Fibroblast of skin of scalp (primary cell): ENCODE measurements at places on chromosomes 12 and 14.
A peak's percentile ranks its signal among the peaks of the same experiment; 100 is the strongest.

DNA sequence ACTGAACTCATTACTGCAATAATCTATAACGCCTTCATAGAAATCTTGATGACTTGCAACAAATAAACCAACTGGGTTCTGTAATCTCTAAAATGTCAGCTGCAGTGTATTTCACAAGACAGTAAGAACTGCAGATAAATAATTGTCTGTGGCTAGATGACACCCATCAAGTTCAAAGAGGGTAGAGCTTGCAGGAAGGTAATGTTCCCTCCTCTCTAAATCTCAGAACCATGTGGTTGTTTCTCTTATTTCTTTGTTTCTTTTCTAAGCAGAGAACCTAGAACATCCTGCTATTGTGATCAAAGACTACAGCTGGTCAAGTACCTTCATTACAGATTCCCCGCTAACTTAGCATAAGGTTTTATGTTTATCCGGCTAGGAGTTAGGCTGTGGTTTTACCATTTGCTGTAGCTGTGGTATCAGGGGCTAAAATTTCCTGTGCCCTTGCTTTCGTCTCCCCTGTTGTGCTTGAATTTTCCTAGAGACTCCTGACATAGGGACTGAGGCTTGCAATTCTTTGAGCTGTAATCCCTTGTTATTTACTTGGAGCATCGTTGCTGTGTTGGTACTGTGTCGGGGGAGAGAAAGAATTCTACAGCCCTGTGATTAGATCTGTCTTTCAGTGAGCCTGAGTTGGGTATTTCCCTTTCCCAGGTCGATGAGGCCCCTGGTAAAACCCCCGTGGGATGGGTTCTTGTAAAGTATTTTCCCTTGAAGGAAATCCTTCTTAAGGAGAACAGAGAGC, 253.1 kb upstream of the BTG1 start:
- no peak for DNase-seq

DNA sequence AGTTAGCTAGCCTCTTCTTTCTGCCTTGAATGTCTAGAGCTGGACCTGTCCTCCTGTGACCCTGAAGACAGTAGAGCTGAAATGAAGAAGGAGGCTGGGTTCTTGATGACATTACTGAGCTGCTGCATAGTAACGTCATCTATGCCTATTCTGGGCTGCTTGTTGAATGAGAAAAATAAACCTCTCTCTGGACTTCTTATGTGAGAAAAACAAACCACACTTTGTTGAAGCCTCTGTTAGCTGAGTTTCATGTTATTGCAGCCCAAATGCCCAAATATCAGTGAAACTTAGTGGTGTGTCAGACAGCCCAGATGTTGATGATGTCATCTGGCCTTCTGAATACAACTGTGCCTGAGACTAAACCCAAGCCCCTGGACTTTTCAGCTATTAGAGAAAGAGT, 67.0 kb upstream of the MAX start:
- DNase-seq = peak; percentile 51

- no peak for DNase-seq
These were observed 101.2 kb upstream of the EIF5 start for GRCh38 chr14:103232831-103233319.

GRCh38 chr14:66359500-66359899, 126.7 kb upstream of the CCDC196 start:
- DNase-seq = peak; percentile 63

DNA sequence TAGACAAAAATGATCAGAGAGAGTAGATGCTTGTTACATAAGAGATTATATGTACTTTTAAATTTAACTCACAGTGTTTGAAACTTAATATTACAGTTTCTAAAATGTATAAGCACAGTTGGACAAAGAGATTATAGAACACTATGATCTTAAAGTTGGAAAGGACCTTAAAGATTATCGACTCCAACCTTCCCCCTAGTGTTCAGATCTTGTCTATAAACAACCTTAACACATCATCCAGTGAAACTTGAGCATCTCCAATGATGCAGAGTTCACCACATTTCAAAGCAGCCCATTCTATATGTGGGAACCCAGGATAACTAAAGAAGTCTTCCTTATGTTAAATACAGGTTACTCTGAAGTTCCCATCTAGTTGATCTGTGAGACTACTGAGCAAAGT, 480.8 kb downstream of the RMST start:
- no peak for DNase-seq

- DNase-seq = no peak
These were observed 69.2 kb upstream of the LTA4H start for GRCh38 chr12:96104566-96104965.

DNA sequence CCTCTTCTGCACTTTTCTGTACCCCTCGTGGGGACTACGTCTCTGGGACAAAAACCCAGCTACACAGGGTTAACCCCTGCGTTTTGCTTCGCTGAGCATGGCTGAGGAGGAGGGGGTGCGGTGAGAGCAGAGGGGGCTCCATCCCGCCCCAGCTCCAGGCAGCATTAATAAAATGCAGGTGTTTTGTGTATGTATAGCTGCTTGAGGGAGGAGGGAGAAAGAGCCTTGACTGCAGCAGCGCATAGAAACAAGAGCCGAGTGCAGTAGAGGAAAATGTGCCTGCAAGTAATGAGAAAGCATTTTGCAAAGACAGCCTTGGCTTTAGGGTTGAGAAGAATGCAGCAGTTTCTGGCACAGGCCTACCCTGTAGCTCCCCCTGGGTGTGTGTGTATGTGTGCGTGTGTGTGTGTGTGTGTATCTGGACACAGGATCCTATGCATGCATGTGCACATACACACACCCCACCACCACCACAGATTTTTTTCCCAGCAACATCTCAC, 103.9 kb downstream of the ZFP36L1 start:
- DNase-seq = peak; percentile 89

GRCh38 chr12:29589286-29589820, 91.9 kb upstream of the OVCH1 start:
- DNase-seq = no peak

- DNase-seq = peak; percentile 45
These were observed 30.4 kb downstream of the FRS2 start for GRCh38 chr12:69500631-69501030.

DNA sequence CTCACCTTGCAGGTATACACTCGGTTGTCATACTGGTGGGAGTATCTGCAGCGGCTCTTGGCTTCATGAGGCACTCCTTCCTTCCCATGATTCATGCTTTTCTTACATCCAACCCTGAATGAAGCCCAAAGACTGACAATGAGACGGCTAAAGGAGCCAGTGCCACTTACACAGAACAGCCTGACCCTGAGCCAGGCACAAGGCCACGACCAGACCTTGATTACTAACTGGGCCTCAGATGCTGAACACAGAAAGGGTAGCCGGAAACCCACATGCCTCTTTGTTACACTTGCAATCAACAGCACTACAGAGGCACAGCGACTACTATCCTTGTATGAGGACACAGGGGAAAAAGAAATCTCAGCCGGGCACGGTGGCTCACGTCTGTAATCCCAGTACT, 48.0 kb downstream of the ZFYVE1 start:
- DNase-seq = no peak

- DNase-seq = peak; percentile 97
These were observed 1.2 kb upstream of the RAN start for GRCh38 chr12:130870442-130871285.

DNA sequence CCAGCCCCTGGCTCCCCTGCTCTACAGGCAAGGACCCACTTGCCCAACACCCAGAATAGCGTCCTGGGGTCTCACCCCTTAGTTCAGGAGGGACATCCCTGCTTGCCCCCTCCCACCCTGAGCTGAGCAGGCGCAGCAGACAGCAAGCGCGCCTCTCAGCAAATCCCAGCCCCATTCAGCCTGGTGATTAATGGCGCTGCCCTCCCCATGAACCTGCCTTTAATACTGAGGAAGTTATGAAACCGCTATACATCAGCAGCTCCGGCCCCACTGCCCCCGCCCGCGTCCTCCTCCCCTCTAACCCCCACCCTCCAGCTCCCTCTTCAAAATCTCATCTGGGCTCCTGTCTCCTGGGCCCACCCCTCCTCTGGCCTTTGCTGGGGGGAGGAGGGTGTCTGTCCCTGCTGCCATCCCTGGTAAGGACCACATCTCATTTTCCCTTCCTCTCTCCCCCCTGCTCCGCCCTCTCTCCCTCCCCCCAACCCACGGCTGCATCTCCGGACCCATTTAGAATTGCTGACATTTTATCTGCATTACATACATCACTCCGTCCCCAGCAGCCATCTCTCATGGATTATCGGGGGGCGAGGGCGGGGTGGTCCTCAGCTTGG, 7.1 kb upstream of the SMUG1 start:
- peak; percentile 56 for DNase-seq

GRCh38 chr12:40615590-40615989, 76.6 kb upstream of the CNTN1 start:
- no peak for DNase-seq
